ENCODE measurements at places on chromosomes 1 and 21.

DNA sequence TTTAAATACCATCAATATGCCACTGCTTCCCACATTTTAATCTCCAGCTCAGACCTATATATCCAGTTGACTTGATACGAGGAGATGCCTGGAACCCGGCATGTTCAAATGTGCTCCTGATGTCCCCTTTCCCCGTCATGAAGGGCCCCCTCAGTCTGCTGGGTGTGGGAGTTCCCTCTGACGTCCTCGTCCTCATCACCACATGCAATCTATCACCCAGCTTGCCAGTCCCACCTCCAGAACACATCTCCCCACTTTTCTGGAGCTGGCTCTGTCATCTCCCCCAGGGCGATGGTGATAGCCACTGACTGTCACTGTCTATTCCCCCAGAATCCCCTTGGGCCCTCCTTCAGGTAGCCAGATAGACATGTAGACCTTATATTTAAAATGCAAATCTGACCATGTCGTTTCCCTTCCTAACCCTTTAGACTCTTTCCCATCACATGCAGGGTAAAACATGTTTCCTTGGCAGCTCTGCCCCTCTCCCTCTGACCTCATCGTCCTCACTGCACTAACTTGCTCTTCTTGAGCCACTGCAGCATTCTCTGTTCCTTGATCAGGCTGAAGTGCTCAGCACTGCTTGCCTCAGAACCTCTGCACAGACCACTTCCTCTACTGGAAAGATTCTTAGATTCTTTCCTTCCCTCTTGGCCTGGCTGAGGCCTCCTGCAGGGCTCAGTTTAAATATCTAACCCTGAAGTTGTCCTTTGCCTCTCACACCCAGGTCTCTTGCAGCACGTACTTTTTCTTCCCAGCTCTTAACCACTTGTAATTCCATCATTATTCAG, 7.4 kb downstream of the AZIN2 start:
- no peak for DNase-seq

DNA sequence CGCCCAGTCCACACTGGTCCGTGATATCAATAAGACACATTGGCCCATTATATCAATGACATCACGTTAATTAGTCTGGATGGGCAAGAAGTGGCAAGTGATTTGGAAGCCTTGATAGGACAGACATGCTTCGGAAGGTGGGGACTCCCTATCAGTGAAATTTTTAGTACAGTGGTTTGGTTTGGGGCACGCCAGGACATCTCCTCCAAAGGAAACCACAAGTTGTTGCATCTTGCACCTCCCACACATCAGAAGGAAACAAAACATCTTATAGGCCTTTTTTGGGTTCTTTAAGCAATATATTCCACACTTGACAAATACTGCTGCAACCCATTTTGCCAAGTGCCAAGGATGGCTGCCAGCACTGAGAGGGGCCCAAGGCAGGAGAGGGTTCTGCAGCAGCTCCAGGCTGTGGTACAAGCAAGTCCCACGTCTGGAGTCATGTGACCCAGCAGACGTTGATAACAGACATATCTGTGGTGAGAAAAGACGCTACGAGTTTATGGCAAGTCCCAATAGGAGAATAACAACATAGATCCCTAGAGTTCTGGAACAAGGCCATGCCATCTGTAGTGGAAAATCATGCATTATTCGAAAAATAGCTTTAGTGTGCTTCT, 95.3 kb upstream of the DISP3 start:
- DNase-seq, result no peak

DNA sequence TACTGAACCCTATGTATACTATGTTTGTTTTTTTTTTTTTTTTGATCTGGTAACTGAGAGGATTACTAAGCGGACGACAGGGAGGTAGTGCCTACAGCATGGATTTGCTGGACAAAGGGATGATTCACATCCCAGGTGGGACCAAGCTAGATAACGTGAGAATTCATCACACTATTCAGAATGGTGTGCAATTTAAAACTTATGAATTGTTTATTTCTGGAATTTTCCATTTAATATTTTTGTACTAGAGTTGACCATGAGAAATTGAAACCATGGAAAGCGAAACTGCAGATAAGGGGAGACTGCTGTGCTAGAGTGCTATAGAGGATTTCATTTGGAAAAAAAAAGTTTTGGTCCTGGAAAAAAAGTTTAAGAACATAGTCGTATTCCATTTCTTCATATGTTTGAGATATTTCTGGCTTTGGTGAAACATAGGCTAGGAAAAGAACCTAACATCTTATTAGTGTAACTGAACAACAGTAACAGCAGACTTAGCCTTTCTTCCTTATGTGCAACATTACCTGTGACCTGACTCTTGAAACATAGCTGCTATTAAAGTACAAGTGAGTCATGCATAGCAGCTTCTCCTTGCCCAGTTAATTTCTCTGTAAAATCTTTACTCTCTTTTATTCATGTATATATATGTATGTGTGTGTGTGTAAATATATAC, 202.5 kb downstream of the FGGY start:
- no peak for DNase-seq

DNA sequence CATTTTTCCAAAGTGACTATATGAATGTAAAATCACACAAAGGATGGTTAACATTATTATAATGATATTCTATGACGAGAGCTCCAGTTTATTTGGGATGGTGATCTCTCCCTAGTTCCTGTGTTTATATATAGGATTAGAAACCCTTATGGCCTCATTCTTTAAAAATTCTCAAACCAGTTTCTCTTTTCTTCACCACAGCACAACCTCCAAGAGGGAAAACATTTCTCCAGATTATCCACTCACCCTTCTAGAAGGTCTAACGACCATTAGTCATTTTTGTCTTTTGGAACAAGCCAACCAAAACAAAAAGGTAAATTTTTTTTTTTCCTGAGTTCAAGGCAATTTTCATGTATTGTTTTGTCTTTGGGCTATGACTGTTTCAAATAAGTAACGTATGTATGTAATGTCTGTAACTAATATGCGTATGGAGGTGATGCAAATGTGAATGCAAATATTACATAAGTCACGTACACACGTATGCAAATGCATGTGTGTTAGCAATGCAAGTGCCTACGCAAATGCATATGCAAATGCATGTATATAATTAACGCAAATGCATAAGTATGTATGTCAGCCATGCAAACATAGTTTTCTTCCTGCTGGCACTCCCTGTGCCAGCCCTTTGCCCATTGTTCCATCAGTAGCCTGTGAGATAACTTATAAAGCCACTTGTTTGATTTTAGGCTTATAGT, 72.5 kb upstream of the MORC3 start:
- no peak for DNase-seq

- no peak for DNase-seq
Observed at GRCh38 chr1:246281639-246282038, 225.4 kb downstream of the SMYD3 start.

DNA sequence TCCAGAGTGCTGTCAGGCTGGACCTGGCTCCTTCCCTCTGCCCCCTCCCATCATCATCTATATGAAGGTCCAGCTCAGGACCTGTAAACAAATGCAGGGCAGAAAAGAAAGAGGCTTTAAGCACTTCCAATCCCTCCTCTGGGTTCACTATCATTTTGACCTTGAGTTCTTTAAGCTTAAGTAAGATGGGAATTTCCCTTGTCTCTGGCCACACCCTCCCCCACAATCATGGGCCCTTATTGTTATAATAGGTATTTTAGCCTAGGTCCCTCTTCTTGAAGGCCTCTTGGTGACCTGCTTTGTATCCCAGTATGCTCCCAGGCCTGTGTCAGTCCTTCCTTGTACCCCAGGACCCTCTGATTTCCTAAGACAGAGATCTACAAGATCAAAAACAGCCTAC, 45.1 kb upstream of the EPS15 start:
- DNase-seq, result no peak

GRCh38 chr1:53949023-53949990, 3.2 kb downstream of the LRRC42 start:
- no peak for DNase-seq

DNA sequence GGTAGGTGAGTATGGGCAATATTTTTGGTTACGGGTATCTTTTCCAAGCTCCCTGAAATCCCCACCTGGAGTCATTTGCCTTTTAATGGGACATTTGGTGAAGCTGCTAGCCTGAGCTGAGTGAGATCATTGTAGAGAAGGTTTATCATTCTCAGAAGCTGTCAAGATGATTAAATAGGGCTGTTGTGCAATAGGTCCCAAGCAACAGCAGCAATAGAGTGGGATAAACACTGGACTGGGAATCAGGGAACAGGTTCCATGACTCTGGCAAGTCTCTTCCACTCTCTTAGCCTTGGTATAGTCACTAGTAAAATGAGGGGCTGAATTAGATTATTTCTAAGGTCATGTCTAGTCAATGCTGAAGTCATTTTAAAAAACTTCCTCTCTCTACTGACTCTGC, 30.3 kb upstream of the FAM78B start:
- no peak for DNase-seq

DNA sequence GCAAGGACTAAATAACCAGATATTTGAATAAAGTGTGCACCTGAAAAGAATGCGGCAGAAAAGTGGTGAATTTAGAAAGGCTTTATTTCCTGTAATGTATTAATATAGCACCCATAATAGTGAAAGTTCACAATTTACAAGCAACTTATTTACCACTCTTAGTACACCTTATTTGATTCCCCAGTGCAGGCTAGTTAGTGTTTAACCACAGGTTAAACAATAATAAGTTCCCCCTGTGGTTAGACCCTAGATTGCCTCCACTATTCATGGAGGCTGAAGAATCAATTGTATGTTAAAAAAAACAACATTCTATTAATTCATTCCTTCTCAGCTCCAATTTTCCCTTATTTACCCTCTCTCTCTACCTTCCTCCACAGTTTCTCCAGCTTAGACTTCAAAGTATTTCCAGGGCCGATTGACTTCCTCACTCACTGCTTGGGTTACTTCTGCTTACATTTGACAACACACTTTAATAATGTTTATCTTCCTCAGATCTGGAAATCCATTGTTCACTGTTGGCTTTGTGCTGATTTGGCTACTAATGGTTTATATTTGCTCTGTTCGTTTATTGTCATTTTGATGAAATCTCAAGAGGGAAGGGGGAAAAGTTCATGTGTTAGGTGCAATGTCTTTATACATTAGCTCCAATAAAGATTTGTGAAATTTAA, 796.3 kb downstream of the BRINP3 start:
- DNase-seq, result no peak

DNA sequence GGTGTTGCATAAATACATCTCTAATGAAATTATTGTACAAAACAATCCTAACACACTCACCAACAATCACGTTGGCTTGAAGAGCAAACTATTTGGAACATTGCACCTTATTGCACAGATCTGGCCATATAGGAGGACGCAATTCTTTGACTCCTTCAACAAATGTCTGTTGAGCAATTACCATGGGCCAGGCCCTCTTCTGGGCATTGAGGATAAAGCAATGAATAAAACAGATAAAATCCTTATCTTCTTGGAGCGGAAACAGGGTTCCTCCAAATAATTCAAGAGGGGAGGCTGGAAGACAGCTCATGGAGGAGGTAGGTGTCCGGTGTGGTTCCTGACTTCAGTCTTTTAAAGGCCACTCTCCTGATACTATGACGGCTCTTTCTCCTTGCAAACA, 43.3 kb downstream of the PAX7 start:
- no peak for DNase-seq

GRCh38 chr21:42499444-42500112, 3.6 kb upstream of the RSPH1 start:
- DNase-seq, result no peak

DNA sequence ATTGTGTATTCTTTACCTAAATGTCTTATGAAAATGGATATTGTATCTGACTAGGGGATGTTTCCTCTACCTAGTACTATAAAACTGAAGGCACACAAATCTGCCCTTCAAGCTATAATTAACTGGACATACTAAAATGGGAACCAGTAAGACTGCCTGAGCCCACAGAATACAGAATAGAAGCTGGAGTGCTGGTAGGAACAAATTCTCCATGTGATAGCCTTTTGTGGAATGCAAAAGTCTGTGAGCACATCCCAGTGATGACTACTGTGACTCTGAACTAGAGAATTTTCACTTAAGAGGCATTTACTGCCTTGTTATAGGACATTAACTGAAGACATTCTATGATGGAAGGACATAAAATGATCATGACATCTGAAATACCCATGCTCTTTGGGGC, 30.3 kb downstream of the KIFAP3 start:
- DNase-seq, result no peak

- no peak for DNase-seq
Observed at GRCh38 chr21:37659874-37660273, 256.4 kb downstream of the KCNJ6 start.

All from activated T-cell treated with anti-CD3 and anti-CD28 coated beads for 1 hour (primary cell).